ENCODE measurements at places on chromosomes 5 and 9.

GRCh38 chr9:126705767-126706697 is 92.3 kb downstream of the LMX1B start:
- peak; percentile 72 for DNase-seq

GRCh38 chr9:126752881-126753670 is 51.8 kb upstream of the ZBTB43 start:
- DNase-seq: no peak

DNA sequence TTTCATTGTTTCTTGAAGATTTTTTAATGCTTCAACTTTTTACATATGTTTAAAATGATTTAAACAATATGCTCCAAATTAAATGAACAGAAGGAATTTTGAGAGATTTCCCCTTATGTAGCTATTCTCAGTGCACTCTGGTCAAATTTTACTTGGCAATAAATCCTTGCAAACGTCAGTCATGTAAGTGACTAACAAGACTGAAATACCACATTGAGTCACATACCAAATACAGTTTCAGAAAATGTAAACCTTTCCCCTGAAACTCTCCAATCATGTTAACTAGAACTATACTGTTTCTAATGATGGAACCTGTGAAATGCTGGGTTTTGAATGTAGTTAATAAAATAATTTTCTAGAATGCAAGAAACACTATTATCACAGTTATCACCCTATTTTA is 29.6 kb downstream of the SAR1B start:
- no peak for DNase-seq

DNA sequence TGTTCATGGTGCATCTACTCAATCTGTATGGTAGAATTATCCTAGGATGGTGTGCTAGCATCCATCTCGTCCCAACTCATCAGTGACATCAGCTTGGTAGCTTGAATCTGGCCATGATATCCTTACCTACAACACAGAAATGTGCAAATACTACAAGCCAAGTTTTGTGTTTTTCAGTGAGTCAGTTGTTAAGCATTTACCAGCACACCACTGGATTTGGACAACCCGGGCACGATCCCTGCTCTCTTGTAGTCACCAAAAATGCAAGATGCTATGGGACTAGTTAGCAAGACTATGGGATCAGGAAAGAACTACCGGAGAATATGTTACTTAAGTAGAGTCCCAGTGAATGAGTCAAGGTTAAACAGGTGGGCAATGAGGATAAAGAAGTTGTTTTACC is 32.1 kb upstream of the ZNF354B start:
- DNase-seq: no peak

- DNase-seq: no peak
These were observed 87.6 kb downstream of the DAPK1 start for GRCh38 chr9:87585123-87585855.

DNA sequence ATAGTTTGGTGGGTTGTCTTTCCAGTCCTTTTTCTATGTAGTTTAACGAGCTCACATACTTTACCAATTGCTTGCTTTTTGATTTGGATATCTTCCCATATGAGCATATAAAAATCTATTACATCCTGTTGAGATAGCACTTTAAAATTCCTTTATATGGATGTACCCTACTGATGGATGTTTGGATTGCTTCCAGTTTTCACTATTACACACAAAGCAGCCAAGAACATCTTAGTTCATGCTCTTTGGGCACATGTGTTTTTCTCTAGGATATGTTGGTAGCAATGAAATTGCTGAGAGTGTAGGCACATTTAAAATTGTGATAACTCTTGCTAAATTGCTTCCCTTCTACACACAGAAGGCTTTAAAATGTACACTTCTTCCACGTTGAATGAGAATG is 56.1 kb upstream of the NTRK2 start:
- no peak for DNase-seq

- no peak for DNase-seq
These were observed 29.1 kb downstream of the DAP start for GRCh38 chr5:10731913-10732312.

DNA sequence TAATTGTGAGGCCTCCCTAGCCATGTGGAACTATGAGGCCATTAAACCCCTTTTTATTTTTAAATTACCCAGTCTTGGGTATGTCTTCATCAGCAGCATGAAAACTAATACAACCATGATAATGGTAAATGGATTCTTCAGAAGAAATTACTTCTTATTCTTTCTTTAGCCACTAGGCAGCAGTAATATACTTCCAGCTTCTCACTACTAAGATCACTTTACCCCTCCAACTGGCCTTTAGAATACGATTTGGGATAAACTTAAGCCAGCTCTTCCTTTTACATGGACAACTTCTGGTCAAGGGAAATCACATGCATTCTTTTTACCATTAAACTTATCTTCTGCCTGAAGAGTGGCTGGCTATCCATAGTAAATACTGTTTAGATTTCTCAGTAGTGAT is 355.4 kb downstream of the MAN2A1 start:
- DNase-seq: no peak

DNA sequence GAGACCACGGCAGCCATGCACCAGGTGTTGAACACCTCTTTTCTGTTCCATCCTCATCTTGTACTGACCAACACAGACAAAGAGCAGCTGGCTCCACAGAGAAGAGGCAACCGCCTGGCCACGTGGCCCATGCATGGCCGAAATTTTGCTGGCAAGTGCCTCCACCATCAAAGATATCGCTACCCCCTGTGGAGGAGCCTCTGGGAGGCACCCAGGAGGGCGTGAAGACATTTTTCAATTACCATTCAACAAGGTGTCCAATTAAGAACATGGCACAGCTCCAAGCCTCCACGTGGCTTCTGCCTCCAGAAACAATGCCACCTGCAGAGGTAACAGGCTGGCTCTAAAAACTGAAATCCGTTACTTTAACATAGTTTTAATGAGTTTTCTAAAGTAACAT is 54.4 kb upstream of the CKS2 start:
- DNase-seq: no peak

DNA sequence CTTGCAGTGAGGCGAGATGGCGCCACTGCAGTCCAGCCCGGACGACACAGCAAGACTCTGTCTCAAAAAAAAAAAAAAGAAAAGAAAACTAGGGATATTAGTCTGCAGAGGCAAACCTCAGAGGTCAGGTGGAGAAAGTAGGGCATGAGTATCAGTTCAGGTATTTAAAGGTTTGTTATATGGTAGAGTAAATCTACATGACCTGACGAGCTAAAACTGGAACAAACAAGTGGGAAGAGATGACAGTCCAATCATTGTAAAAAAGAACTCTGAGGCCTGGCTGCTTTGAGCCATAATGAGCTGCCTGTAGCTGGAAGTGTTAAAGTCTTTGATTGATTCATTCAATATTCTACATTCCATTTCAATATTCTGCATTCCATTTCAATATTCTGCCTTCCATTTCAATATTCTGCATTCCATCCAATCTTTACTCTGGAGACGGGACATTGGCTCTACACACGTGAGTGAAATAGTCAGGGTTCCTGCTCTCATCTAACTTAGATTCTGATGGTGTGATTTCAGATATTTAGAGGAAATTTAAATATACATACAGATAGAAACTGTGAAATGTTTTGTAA is 28.9 kb upstream of the GRAMD2B start:
- DNase-seq: no peak

- no peak for DNase-seq
These were observed 252.6 kb downstream of the CDK5RAP2 start for GRCh38 chr9:120327322-120327721.
